Heart left ventricle (tissue), 16 donors: ENCODE measurements at places on chromosomes 1 and 21. TPM values are rescaled to one million over a fixed set of nuclear protein-coding genes. Genes with fewer than 3 reads are reported as not detected.

DNA sequence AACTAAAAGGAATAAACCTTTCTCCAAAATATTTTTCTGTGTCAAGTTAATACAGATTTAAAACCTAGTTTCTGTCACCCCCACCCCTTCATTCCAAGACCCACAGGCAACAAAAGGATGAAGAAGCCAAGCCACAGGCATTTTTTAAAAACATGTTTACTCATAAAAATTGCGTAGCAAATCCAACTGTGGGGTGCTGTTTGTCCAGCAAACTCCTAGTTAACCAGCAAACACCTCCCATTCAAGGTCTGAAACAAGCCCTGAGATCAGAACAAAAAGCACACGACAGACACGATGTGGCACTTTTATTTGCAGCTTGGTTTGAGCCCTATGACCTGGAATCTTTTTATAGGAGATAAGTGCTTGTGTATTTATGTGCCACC, 149.9 kb upstream of the CAMK1G start:
- DNase-seq, result no peak

DNA sequence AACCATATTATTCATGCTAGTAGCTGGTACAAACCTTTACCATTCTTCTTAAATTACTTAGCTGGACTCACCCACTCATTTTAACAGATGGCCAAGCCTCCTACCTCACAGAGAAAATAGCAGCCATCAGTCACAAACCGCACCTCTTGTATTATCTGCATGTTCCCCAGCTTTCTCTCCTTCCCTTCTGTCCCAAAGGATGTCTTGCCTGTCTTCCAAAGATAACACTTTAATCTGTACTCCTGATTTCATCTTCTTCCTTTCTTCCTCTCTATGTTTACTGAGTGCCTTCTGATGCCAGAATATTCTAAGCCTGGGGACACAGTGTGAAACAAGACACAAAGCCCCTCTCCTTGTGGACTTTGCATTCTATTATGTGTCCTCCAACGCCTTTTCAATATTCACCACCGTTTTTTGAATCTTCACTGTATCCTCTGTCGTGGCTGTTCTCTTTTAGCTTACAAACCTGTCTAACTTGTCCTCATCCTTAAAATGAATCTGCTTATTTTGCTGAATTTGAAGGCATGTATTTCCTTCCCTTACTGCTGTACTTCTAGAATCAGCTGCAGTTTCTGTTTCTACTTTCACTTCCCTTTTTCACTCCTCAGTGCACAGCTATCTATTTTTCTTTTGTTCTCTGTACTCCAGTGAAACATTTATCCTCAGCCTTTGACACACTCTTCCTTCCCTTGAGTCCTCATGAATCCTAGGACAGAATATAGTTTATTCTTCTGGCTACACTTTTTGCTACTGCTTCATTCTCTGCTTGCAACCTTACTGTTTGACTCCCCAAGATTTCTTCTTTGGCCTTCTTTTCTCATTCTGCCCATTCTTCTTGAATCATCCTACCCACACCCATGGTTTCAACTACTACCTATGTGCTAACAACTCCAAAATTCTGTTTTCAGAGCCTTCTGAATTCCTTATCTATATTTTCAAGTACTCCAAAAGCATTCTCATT, 216.9 kb upstream of the SAMSN1 start:
- no peak for DNase-seq

The MEX3A gene
- total RNA-seq, result 0.27 TPM

DNA sequence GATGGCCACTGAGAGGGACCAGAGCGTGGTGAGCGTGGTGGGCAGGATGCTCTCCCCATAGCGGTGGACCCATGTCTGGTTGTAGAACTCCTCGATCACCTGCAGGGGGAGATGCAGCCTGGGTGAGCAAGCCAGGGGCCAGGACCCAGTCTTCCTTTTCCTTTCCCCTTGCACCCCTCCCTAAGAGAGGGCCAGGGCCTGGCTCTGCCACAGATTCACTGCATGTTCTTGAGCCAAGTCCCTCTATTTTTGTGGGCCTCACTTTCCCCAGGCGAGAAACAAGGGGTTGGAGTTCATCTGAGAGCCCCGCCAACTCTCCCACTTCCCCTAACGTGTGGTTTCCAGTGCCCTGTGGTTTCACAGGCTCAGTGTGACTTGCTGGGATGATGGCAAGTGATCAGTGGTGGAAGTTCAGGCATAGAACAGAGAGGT, 27.5 kb downstream of the SLC2A1 start:
- DNase-seq, result no peak

GRCh38 chr1:119953266-119953998, 57.1 kb upstream of the ADAM30 start:
- DNase-seq, result no peak

The LHX4 gene
- total RNA-seq, result not detected

GRCh38 chr21:18655931-18656330, 252.3 kb upstream of the TMPRSS15 start:
- no peak for DNase-seq

- no peak for DNase-seq
These were observed 8.9 kb downstream of the MRTO4 start for GRCh38 chr1:19260211-19261138.

The PYHIN1 gene
- total RNA-seq, result 3.1 TPM

DNA sequence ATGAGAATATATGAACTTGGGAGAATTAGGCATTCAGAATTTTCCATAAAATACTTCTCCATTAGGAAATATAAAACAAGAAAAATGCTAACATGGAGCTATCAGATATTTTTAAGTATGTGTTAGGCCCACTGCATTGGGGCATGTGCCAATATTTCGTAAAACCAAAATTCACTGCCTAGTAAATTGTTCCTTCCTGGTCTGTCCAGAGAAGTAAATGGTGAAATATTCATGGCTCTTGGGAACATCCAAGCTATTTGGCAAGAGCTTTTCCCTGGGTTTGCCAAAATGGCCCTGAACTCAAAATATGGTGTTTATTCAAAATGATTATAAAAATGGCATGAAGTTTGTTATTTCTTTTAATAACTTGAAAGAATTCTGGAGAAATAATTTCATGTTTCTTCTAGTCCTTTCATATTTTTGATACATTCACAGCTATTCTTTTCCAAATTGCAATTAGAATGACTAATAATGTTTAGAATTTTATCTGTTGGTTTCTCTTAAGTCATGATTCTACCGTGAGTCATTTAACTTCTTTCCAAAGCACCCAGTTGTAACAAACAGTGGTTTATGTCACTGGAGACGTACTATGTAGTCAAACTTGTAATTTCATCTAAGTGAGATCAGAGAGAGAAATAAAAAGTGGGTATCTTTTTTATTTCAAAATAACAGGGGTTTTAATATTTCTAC, 25.7 kb upstream of the SLC19A2 start:
- DNase-seq, result no peak

- DNase-seq, result no peak
These were observed 3.6 kb downstream of the ERG start for GRCh38 chr21:38494703-38495102.

The LRRC71 gene
- not detected for total RNA-seq
